AG08395 (cell line): ENCODE measurements at places on chromosomes 12 and 14.

DNA sequence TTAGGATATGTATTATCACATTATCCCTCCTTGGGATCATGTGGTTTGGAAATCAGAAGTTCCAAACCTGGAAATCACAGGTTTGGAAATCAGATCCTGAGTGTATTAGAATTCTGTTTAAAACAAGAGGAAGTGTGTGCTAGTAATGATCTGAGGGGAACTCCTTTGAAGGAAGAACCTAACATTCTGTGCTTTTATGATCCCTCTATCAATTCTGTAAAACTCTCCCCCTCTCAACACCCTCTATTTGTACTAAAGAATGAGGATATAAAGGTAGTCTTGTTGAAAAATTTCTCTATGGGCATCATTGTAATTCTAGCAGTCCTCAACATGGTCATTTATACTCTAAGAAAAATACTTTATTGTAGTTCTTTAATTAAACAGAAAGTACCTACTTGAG lies 97.4 kb downstream of the SRGAP1 start:
- no peak for DNase-seq

- DNase-seq, result peak; percentile 71
Measured at GRCh38 chr12:117236456-117237001, 46.3 kb upstream of the FBXO21 start.

DNA sequence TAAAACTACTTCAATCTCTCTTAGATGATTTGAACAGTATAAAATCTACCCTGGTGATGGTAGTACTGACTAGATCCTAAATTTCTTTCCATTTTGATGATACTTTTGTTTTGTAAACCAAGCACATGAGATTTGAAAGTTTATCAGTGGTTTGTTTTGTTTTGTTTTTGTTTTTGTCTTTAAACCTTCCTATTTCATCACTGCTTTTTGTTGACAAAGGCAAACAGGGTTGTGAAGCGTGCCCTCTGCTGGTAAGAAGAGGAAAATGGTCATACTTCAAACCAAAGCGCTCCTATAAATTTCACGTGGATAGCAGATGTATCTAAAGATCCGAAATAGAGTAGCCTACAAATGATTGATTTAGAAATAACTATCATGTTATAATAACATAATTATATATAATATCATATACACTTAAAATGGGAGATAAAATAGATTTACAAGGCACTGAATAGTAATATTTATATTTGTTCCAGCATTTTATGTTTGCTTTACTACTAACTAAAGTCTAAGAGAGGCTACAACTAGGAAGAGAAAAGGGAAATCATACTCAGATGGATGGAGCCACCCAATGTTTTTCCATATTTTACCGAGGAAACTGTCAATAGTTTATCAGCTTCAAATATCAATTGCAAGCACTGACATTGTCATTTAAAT lies 254.0 kb upstream of the USP15 start:
- peak; percentile 49 for DNase-seq

- DNase-seq, result no peak
Measured at GRCh38 chr14:79074510-79074909, 904.3 kb downstream of the NRXN3 start.

GRCh38 chr12:56474389-56474788 lies 6.0 kb downstream of the SPRYD4 start:
- no peak for DNase-seq

DNA sequence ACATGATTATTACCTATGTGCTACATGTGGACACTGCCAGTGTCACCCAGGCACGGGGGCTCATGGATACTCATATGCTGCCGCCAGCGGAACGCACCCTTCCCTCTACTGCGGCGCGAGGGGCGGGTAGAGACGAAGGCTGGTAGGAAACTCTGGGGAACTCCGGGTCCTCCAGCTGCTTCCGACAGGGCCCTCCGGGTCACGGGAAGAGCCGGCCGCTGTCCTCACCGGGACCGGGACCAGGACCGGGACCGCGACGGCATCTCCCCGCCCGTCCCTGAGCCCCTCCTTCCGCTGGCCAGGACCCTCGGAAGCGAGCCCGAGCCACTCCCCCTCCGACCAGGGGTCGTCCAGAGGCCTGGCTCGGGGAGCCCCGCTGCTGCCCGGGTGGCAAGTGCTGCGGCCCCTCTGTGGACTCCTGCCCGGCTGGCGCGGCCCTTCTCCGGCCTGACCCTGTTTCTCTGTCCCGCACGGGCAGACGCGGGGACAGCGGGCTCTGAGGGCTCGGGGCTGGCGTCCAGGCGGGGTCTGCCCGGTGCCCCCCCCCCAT lies 209.6 kb downstream of the ADGRD1 start:
- no peak for DNase-seq

DNA sequence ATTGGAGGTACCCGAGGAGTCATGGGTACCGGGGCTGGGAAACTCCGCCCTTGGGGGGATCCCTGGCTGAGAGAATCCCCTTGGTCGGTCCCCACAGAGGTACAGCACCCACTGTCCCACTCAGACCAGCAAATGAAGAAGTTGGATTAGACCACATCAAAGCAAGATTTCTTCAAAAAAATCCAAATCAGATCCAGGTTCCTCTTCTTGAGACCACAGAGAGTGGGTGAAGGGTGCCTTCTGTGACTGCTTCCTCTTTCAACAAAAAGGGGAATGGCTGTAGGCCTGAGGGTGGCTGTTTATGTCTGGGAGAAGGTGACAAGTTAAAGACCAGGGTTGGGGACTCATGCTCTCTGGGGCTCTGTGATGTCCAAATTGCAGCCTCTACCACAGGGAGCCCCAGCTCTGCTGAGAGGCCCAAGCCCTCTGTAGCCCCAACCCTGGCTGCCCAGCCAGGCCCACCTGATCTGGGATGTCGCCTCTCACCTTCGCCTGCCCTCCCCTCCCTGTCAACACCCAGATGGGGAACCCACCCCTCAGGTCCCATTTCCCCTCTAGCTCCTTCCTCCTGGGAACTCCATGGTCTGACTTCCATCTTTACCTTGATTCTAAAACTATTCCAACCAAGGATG lies 50.9 kb downstream of the ZFP36L1 start:
- no peak for DNase-seq

GRCh38 chr12:22916815-22917214 lies 291.8 kb downstream of the ETNK1 start:
- no peak for DNase-seq

DNA sequence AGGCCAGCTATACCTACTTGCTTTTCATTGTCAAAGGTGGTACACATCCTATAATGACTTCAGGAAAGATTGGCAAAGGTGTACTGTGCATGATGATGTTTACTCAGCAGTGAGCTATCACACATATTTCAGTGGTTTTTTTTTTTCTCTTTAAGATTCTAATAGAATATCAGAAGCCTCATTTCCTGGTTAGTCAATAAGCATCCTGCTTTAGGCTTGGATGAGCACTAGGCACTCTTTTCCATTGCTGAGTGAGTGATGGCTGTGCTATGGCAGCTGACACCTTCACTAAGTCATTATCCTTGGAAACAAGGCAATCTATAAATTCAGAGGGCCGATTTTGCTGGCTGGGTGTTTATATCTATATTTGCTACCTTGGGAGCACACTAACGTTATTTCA lies 161.1 kb upstream of the RASSF8 start:
- DNase-seq, result no peak

DNA sequence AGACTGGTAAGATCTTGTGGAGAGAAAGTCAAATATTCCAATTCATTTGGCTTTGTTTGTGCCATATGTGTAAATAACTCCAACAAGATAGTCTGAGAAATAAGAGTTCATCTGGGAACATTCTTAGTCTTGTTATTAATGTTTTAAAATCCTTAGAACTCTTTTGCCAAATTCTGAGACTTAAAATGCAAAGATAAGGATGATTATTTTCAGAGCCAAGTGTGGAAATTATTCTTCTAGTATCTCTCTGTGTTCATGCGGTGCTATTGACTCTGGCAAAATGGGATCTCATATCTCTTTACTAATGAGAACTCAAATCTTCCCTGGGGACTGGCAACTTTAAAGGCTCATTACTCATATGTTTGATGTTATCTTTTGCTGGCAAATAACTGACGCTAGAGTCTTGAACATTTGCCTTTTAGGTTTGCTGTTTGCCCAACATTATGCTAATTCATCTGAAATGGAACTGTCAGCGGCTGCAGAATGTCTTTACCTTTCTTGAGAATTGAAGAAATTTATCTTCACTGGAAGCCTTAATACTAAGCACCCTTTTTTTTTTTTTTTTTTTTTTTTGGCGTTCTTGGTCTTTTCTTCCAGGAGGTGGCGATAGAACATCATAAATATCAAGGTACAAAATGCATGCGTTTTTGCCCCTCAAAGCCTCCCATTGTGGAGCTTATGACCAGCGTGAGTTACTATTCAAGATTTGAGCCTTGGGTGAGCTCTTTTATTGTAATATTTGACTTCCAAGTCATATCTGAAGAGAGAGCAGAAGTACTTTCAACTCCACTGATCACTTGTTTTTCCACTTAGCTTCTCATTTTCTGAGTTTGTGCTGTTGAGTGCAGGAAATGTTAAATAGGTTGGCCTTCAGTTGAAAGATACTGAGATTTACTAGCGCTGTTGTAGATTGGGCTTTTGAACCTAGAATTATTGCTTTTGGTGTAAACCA lies 86.5 kb downstream of the CAND1 start:
- DNase-seq, result peak; percentile 40
